ENCODE measurements at places on chromosomes 6 and 20.

DNA sequence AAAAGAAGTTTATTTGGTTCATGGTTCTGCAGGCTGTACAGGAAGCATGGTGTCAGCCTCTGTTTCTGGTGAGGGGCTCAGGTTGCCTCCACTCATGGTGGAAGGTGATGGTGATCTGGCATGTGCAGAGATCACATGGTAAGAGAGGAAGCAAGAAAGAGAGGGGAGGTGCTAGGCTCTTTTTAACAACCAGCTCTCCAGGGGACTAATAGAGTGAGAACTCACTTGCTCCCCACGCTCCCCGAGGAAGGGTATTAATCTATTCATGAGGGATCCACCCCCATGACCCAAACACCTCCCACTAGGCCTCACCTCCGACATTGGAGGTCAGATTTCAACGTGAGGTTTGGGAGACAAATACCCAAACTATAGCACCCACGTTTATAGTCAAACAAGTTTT lies 4.0 kb upstream of the GJB7 start:
- no peak for DNase-seq

GRCh38 chr6:25703005-25703404 lies 51.0 kb downstream of the SCGN start:
- DNase-seq: no peak

DNA sequence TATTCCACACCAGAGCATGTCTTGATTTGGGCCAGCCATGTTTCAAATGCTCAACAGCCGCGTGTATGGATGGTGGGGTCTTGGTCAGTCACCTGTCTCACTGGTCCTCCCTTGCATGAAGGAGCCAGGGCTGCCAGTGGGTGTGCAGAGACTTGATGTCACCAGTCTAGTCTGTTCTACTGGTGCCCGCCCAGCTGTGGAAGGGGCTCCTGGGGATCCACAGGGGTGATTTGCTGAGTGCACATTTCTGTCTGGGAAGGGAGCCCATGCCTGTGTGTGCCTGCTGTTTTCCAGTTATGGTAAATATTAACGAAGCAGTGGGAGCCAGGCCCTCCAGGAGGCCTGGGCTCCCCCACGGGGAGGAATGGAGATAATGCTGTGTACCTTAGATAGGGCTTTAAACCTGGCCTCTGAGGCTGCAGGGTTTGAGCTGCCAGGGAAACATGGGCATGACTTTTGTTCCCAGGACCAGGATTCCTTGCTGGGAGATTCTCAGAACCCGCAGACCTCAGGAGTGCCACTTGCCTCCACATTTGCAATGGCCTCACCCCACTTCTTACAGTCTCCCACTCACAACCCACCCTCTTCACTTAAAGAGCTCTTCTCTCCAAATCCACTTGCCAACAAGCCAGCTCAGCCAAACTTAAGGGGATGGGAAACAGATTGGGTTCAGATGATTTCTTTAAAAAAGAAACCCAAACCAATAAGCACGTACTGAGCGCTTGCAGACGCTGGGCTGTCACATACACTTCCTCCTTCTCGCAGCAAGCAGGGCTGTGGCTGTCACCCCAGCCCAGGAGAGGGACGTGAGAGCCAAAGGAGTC lies 54.1 kb downstream of the VEGFA start:
- no peak for DNase-seq

- DNase-seq: no peak
Measured at GRCh38 chr6:149990212-149990660, 26.5 kb downstream of the ULBP1 start.

DNA sequence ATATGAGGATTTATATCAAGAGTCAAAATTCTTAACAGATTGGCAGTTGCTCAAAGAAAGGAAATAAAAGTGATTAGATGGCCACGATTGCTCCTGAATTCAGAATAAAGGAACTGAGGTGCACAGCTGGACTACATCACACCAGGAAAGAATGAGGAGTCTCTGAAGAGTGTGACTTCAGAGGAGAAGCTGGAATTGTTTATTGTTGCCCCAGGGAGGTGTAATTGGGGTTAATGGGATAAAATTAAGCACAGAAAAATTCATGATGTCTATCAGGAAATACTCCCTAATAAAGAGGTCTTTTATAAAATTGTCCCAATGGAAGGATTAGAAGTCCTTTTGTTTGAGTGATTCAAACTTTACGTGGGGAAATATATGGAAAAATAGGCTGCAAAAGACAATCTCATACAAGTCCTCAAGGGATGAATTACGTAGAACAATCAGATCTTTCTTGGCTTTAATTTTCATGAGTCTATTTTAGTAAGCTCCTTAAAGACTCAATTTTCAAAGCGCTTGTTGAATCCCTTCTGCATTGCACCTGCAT lies 208.6 kb upstream of the RNF217 start:
- no peak for DNase-seq

DNA sequence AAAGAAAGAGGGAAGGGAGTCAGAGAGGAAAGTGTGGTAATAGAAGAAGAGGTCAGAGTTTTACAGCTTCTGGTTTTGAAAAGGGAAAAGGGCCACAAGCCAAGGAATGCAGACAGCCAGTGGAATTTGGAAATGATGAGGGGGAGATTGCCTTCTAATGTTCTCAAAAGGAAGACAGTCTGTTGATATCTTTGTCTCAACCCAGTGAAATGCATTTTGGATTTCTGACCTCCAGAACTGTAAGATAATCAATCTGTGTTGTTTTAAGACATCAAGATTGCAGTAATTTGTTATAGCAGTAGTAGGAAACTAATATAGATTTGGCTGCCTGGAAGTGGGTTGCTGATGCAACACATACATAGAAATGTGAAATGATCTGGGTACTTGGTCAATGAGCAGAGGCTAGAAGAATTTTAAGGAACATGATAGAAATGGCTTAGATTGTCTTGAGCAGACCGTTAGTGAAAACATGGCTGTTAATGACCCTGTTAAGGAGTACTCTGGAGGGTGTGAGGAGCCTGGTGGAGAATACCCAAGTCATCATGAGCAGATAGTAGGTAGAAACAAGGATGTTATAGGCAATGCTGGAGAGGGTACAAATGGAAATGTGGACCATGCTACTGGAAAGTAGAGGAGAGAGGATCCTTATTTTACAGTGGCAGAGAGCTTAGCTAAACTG lies 255.8 kb upstream of the RAB32 start:
- DNase-seq: no peak
